ENCODE measurements at places on chromosomes 3 and 15.

- ATAC-seq, result no peak
These were observed 104.8 kb downstream of the COL6A6 start for GRCh38 chr3:130621824-130622223.

DNA sequence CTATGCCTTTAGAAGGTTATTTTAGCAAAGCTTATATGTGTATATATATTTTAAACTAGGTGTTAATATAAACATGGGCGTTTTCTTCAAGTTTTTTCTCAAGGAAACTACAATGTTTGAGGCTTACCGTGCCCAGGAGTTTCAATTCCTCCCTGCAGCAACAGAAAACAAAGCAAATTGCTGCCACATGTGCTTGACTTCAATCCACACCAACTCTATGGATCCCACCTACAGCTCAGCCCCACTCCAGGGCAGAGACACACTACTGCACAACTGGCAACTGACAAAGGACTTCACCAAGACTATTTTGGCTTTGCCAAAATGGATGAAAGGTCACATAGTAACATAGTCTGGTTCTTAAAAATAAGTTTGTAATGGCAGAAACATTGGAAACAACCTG lies 346.6 kb downstream of the ERC2 start:
- no peak for ATAC-seq

- no peak for ATAC-seq
These were observed 67.4 kb downstream of the GTPBP8 start for GRCh38 chr3:113058188-113058587.

GRCh38 chr3:132499071-132499470 lies 81.8 kb downstream of the DNAJC13 start:
- no peak for ATAC-seq

GRCh38 chr15:90902840-90903732 lies at the start of gene MAN2A2:
Gene MAN2A2 (plus strand): TSS chr15:90903302. CDS start chr15:90904208, 906 bp downstream.
- ATAC-seq, result peak; percentile 83

GRCh38 chr3:45890405-45890804 lies 4.1 kb downstream of the CCR9 start:
- no peak for ATAC-seq

- no peak for ATAC-seq
These were observed 233.3 kb downstream of the THSD4 start for GRCh38 chr15:71348597-71348996.

- ATAC-seq, result no peak
These were observed 140.3 kb downstream of the TBC1D5 start for GRCh38 chr3:17602126-17602525.

DNA sequence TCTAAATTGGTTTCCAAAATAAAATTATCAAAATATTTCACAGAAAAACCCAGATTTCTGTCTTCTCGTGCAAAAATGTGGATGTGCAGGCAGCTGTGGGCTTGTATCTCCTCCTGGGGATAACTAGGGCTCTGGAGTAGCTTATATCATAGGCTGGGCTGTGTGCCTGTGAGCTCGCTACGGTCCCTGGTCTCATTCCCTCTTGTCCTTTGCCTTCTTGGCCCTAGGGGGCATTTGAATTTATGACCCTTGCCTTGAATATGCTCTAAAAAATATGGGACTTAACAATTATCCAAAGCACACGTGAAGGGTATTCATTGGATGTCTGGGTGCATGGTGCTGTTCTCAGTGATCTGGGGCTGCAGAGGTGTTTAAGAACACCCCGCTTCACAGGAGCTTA lies 132.6 kb downstream of the PDZRN3 start:
- no peak for ATAC-seq

- peak; percentile 65 for ATAC-seq
These were observed 49.7 kb upstream of the FRMD4B start for GRCh38 chr3:69435274-69436265.

- peak; percentile 44 for ATAC-seq
These were observed 35.2 kb downstream of the GLB1 start for GRCh38 chr3:33061782-33062181.

GRCh38 chr15:45827766-45828165 lies 192.9 kb downstream of the SQOR start:
- no peak for ATAC-seq

DNA sequence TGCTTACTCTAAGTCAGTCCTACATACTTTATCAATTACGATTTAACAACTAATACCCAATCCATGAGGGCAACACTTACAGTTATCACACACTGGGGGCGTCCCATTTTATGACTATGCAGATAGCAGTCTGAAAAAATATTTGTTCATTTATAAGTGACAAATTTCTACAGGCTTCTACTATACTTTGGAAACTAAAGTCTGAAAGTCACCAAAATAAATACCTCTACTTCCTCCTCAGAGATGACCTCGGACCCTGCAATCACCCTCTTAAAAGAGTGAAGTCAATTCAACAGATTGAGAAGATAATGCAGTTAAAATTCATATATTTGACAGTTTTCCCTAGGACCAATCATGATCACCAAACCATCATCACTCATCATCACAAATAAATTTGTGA lies 76.6 kb downstream of the GSK3B start:
- ATAC-seq, result no peak

- no peak for ATAC-seq
These were observed 159.6 kb upstream of the PROK2 start for GRCh38 chr3:71944482-71945065.

DNA sequence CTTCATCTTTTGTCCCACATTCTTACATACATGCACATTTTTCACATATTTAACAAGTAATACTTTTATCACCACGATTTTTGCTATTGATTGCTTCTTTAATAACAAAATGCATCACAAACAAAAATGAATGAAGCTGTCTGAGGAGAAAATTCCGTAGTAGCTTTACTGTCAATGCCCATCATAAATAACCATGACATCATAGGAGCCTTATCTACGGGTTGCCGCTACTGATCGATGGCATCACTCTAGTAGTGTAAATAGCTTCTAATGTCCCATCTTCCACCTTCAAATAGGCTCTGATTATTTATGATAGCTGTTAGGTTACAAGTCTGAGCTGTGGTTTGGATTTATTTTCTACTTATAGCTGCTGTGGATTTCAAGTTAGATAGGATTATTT lies 323.4 kb downstream of the MECOM start:
- ATAC-seq, result no peak

DNA sequence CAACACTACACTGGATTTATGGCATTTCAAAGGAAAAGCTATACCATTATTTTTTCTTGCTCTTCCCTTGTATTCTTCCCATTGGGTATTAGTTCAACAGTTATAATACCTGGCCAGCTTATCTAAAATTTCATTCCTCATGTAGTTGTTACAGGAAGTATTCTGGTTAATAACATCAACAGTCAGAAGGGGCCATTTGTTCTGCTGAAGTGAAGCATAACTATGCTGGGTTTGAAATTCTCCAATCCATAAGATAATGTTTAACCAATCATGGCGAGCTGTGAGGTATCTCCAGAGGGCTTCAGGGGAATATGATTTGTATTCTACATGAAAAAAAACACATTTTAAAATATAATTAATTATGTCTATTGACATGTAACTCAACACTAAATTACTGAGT lies 43.4 kb downstream of the SPG11 start:
- ATAC-seq, result no peak

All from stimulated activated memory B cell treated with anti-CD40 and anti-IgM and Interleukin-4, amounts not matched to agents 10 μg/mL and 1 μg/mL and 100 μg/mL, for 72 hours (primary cell).